ENCODE measurements at places on chromosomes 1 and 21. TPM values are rescaled to one million over a fixed set of nuclear protein-coding genes. Genes with fewer than 3 reads are reported as not detected.

DNA sequence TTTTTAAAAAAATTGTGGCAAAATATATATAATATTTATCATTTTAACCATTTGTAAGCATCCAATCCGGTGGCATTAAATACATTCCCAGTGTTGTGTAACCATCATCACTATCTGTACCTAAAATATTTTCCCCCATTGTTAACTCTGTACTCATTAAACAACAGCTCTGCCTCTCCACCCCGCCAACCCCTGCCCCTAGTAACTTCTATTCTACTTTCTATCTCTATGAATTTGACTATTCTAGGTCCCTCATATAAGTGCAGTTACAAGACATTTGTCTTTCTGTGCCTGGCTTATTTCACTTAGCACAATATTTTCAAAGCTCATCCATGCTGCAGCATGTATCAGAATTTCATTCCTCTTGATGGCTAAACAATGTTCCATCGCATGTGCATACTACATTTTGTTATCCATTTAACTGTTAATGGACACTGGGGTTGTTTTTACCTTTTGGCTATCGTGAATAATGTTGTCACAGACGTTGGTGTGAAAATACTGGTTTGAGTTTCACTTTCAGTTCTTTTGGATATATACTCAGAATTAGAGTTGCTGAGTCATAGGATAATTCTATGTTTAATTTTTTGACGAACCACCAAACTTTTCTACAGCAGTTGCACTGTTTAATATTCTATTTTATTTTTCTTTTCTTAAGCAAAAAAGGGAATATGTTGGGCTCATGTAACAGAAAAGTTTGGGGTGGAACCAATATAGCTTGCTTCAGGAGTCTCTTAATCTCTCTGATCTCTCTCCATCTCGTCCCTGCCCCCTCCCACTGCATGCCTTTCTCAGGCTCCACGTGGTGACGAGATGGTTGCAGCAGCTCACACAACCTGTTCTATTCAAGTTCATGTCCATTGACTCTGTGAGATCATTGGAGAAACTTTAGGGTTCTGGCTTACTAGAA lies 25.2 kb upstream of the RCAN1 start:
- no peaks in the 10 kb centered on the region for H3K36me3 ChIP-seq
- peaks cover 12% of the 10 kb centered on the region for H3K27me3 ChIP-seq
- DNase-seq = no peak

Gene GPR153
- total RNA-seq = 3.7 TPM

Gene F5
- total RNA-seq = 16.2 TPM

DNA sequence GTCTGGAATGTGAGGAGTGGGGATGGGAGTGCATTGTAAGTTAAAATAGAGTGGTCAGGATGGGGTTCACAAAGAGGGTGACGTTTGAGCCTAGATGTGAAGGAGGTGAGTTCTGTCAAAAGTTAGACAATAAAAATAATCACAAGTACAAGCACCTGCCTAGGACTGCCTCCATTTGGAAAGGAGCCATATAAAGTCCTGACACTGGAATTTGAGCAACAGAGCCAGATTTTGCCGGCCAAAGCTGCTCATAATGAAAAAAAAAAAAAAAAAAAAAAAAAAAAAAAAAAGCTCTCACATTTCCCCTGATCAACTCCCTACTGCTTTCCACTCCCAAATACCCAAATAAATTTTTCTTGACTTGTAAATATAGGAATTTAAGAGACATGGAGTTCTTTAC lies 4.1 kb downstream of the PALMD start:
- DNase-seq = no peak
- peaks cover 22% of the 10 kb centered on the region for H3K36me3 ChIP-seq
- peaks cover 29% of the 10 kb centered on the region for H3K4me1 ChIP-seq
- H3K27ac ChIP-seq = peak overlapping the region; percentile 63
- no peak overlapping the region for H3K4me3 ChIP-seq

- H3K4me1 ChIP-seq = no peaks in the 10 kb centered on the region
- H3K27me3 ChIP-seq = peaks cover 12% of the 10 kb centered on the region
- no peaks in the 10 kb centered on the region for H3K36me3 ChIP-seq
- H3K27ac ChIP-seq = no peak overlapping the region
Measured at GRCh38 chr1:162724583-162725120, 65.8 kb upstream of the HSD17B7 start.

DNA sequence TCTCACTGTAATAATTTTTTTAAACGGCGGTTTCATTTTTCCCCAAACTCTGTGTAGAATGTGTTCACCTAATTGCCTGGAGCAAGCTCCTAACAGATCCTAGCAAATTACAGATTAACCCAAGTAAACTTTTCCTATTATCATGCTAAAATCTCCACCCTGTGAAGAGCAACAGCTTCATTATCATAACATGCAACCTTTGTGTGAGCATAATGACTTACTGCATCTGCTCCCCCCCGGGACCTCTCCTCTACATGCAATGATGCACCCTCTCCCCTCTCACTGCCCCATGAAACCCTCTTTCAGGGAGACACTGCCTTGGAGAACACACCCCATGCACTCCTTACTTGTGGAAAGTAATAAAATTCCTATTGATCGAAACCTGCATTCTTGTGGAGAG lies 717.0 kb upstream of the TMPRSS15 start:
- H3K36me3 ChIP-seq = no peaks in the 10 kb centered on the region
- no peak overlapping the region for H3K4me3 ChIP-seq
- H3K4me1 ChIP-seq = no peaks in the 10 kb centered on the region
- H3K27me3 ChIP-seq = no peaks in the 10 kb centered on the region
- no peak for DNase-seq

Gene ELAVL4
- not detected for total RNA-seq
